ENCODE measurements at places on chromosomes 4 and X.

DNA sequence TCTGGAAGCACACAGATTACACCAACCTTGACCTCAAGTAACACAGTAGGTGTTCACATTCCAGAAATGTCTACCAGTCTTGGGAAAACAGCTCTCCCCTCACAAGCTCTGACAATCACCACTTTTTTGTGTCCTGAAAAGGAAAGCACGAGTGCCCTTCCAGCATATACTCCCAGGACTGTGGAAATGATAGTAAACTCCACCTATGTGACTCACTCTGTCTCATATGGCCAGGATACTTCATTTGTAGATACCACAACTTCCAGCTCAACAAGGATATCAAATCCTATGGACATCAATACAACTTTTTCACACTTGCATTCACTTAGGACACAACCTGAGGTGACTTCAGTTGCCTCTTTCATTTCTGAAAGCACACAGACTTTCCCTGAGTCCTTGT is 46.9 kb downstream of the ADGRG4 start:
- DNase-seq, result no peak

DNA sequence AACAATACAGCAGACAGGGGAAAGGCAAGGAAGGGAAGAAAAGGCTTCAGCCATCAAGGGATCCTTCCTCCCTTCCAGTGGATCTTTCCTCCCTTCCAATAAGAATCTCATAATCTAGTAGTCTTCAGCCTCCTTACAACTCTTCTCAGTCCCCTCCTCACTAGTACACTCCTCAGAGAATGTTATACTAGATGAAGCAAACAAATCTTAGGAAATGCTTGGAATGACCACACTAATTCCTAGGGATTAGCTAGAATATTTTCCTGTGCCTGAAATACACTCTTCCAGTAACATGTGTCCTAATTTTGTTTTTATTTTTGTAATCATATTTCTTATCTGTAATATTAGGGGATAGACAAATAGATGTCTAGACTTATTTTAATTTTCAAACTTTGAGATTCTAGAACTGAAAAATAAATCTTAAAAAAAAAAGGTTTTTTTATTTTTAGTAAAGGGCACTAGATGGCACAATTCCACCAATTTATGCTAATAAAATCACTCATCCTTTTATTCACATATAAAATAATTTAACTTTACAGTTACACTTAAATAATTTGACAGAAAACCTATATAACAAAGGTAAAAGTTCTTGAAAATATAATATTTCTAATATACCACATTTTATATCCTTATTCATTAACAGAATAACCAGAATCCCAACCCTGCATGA is 7.0 kb upstream of the STPG2 start:
- no peak for DNase-seq

GRCh38 chr4:55364691-55365344 is 18.8 kb downstream of the SRD5A3 start:
- no peak for DNase-seq

- DNase-seq, result no peak
These were observed 2.5 kb downstream of the FGFR3 start for GRCh38 chr4:1795299-1796195.

- no peak for DNase-seq
These were observed 140.9 kb upstream of the LCORL start for GRCh38 chr4:18162453-18162852.

GRCh38 chr4:7829652-7830580 is 109.7 kb downstream of the AFAP1 start:
- DNase-seq, result no peak

DNA sequence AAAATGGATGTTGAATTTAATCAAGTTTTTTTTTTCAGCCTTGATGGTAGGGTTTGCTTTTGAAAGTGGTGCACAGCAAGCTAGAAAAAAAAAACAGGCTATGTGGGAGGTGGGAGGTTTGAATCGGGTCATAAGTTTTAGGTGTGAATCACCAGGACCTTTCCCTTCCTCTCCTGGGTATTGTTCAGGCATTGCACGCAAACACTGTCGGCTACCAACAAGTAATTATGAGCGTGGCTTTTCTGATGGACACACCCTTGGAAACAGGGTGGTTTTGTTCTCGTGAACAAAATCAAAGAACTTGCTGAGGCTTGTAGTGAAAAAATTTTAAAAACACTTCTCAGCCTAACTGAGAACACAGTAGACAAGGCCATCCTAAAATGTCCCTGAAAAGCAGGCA is 18.1 kb downstream of the PIR start:
- no peak for DNase-seq

- no peak for DNase-seq
These were observed 26.3 kb upstream of the ACTRT1 start for GRCh38 chrX:128078545-128078944.

DNA sequence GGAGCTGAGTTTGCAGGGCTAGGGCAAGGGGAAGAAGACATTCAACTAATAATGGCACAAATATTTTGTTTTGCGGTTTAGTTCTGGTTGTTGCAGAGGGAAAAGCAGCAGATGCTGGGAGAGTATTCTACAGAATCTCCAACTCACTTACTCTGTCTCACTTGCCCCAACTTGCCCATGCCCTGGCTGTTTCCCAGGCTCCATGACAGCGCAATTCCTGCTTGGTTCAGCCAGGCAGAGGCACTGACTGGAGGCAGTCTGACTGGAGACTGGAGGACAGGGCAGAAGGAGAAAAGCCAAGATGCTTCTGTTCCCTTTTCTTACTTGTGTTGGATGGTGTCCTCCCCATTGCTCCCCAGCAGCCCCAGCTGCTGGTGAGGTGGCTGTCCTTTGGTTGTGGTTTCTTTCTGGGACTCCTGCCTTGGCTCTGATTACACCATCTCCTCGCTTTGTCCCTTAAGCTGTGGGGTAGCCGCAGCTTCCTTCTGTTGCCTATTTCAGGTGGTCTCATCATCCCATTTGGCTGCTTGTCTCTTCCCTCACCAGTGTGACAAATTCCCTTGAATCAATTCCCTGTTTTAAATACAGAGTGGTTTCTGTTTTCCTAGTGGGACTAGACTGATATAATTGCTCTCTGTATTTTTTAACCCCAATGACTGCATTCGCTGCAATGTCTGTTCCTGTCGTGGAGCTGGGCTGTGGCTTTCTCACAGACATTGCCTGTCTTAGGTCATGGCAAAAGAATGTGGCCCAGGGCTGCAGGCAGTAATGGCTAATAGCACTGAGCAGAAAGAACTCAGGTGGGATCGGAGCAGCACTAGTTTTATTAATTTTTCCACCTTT is 24.2 kb upstream of the RASL11B start:
- DNase-seq, result no peak

- no peak for DNase-seq
These were observed 42.6 kb downstream of the CHRNA9 start for GRCh38 chr4:40377512-40378365.

DNA sequence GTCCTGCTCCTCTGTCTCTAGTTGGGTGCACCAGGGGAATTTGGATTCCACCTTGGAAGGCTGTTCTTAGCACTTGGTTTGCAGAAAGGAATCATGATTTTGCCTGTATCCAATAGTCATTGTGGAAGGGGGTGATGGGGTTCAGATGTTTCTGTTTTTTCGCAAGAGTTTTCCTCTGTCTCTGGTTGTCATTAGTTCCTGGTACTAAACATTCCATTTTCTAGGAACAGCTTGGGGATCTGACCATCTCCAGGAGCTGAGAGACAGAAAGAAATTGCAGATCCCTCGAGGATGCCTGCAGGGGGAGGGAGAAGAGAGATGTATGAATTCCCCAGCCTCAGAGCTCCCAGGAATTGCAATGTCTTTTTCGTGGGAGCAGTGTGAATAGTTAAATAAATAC is 70.9 kb downstream of the CYTL1 start:
- no peak for DNase-seq

DNA sequence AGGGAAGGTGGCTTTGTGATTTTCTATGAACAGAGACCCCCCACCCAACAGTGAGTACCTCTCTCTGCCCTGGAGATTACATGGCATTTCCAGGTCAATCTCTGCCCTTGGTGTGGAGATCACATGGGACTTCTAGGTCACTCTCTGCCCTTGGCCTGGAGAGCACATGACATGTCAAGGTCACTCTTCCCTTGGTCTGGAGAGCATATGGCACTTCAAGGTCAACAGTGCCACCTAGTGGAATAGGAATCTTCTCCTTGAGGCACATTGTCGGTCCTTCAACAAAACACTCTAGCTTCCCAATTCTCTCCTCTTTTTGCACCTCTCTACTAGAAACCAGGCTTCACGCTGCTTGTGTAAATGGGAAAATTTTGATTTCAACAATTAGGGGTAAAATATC is 66.2 kb upstream of the TACR3 start:
- DNase-seq, result no peak

DNA sequence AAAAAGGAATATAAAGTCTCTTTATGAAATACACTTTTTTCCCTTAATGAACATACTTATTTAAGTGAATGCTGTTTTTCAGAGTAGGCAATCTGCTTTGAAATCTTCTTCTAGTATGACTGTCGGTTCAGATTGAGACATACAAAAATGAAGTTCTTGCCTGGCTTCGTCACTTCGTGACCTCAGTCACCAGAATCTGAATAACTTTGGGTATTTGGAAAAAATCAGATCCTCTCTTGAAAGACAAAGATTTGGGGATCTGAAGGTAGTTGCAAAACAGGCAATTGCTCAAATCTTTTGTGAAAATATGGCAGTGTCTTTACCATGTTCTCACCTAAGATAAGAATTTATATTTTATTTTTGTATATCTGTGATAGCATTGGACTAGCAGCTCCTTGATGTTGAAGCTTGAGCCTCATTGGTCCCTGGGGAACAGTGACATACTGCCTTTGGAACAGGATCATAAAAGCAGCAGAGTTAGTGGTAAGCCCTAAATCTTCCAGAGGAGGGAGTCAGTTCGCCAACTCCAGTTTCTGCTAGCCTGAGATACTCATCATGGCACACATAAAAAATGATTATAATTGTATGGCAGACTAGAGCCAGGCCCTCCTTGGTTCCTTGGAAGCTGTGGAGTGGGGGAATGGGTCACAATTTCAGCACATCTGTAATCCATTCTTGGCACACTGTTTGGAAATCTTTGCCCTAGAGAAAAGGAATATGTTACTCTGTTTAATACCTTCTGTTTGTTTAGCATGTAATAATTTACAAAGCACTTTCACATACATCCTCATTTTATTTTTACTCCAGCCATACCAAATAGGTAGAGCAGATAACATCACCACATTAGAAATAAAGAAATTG is 5.0 kb downstream of the ARFIP1 start:
- no peak for DNase-seq

DNA sequence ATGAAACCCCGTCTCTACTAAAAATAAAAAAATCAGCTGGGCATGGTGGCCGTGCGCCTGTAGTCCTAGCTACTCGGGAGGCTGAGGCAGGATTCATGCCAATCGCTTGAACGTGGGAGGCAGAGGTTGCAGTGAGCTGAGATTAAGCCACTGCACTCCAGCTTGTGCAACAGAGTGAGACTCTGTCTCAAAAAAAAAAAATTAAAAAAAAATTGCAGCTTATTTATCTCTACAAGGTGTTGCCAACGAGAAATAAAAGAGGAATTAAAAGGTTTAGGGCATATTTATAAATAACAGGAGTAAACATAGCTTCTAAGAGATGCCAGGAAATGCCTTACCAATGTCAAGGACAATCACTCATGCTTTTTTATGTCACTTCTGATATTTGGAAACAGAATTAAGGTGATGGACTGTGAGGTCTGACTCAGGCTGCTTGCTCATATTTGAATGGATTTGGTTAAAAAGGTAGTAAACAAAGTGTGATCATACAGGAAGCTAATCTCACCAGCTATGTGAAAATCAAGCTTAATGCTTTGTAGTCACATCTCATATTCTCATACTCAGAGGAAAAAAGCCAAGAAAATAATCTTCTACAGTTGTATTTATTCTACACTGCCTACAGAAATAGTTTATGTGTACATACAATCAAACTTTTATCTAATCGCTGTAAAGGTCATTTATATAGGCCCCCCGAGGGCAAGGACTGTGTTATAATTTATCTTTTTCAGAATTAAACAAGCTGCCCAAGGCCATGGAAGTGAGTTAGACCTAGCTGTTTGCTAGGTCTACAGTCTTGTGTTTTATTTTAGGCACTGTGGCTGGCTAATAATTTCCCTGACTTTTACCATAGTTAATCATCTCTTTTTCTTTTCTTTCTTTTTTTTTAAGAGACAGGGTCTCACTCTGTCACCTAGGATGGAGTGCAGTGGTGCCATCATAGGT is 61.1 kb upstream of the RBMX start:
- DNase-seq, result no peak

DNA sequence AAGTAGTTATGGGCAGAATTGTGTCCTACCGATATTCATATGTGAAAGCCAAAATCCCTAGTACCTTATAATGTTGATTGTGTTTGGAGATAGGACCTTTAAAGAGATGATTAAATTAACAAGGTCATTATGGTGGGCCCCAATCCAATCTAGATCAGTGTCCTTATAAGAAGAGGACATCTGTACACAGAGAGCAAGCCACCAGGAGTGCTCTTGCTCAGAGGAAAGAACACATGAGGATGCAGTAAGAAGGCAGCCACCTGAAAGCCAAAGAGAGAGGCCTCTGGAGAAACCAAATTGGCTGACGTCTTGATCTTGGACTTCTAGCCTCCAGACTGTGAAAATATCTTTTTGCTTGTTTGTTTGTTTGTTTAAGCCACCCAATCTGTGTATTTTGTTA is 1290.8 kb upstream of the PABPC4L start:
- no peak for DNase-seq

GRCh38 chr4:39357002-39357401 is 9.2 kb downstream of the RFC1 start:
- DNase-seq, result no peak

GRCh38 chrX:126723881-126724280 is 95.6 kb upstream of the PRR32 start:
- DNase-seq, result no peak

GRCh38 chr4:28724239-28724638 is 1863.6 kb downstream of the STIM2 start:
- DNase-seq, result no peak

DNA sequence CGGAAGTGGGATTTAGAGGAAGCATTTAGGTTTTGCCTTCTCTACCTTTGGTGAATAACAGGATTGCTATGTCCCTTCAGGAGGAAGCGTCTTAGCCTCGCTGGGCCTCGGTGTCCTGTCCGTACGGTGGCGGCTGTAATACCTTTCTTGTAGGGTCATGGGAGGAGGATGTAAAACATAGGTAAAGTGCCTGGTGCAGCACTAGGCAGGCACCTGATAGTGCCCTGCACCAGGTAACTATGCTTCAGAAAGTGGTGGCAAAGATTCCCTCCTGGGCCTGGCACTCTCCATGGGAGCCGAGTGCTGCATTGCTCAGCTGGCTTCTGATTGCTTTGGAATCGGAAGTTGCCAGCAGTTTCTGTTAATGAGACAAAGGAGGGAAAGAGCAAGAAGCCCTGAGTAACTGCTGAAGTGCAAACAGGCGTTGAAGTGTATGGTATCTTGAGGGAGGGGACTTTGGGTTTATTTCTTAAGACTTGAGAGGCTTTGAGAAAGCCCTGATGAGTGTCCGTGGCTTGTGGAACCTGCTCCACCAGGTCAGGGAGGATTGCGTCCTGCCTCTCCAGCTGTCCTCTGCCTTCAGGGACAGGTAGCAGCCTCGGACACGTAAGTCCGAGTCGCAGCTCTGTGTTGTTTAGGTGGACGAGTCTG is 45.8 kb downstream of the TBC1D14 start:
- no peak for DNase-seq

DNA sequence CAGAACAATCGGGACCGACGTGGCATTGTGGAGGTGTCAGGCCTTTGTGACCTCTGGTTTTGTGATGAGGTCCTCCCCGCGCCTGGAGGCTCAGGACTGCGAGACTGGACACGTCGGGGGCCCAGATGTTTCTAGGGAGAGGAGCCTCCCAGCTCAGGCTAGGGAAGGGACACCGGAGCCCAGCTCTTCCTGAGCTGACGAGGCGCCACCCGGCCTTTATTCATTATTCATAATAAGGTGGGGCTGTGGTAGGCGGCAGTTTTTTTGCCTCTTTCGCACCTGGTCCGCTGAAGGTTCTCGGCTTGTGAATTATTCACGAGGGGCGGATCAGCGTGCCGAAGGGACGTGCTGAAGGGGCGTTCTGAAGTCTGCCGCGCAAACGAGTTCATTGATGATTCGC is 2.3 kb upstream of the UBA1 start:
- no peak for DNase-seq
